ENCODE measurements at places on chromosomes 7 and 10.
A peak's percentile ranks its signal among the peaks of the same experiment; 100 is the strongest.

DNA sequence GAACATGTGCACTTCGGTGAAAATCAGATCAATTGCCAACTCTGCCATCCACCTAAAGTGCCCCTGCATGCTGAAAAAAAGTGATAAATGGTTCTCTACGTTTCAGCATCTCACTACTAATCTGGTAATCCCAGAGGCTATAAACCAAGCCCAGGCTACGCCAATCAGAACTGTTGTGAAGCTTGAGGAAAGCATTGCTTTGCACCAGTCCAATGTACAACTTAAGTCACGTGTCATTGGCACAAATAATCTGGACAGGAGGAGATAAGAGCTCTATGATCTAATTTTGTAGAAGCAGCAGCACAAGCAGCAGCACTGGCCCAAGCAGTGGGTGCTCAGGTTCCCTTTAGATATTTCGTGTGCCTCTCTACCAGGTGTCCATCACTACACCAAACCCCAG lies 4.4 kb upstream of the EGR2 start:
- no peak for DNase-seq

GRCh38 chr10:78757344-78757925 lies 311.3 kb upstream of the ZMIZ1 start:
- peak; percentile 27 for DNase-seq

GRCh38 chr7:54709283-54709682 lies 49.7 kb downstream of the SEC61G start:
- DNase-seq = no peak

- peak; percentile 84 for DNase-seq
Observed at GRCh38 chr10:69348816-69349541, 67.7 kb downstream of the TACR2 start.

- DNase-seq = no peak
Observed at GRCh38 chr10:34125702-34126101, 689.4 kb downstream of the PARD3 start.

DNA sequence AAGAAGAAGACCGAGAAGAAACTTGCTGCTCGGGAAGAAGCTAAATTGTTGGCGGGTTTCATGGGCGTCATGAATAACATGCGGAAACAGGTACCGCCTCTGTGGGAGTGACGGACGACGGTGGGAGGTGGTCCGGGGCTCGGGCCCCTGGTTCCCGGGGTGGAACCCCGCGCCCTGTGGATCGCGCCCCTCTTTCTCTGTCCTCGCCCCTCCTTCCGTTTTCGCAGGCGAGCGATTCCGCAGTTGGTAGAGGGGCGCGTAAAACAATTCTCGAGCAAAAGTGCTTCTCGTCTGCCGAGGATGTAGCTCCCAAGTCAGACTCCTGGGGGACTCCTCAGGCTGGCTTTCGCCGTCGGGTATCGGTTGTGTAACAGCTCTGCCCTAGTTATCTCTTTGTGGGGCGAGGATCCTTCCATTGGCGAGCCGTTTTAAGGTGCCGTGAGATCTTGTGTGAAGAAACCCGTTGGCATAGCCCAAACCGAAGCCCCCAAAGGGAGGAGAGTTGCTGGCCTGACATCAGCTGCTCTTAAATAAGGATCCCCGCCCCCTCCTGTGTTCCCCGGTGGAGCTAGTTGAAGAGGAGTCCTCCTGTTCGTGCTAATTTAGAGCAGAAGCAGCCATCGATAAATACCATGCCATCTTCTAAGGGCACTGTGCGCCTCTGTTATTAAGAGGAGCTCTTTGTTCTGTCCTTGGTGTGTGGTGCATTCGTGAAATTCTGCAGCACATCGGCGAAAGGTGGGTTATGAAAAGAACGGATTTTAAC lies 655 bp downstream of the KLHL7 start:
- peak; percentile 76 for DNase-seq

- DNase-seq = no peak
Observed at GRCh38 chr7:148563583-148564274, 26.8 kb upstream of the C7orf33 start.

DNA sequence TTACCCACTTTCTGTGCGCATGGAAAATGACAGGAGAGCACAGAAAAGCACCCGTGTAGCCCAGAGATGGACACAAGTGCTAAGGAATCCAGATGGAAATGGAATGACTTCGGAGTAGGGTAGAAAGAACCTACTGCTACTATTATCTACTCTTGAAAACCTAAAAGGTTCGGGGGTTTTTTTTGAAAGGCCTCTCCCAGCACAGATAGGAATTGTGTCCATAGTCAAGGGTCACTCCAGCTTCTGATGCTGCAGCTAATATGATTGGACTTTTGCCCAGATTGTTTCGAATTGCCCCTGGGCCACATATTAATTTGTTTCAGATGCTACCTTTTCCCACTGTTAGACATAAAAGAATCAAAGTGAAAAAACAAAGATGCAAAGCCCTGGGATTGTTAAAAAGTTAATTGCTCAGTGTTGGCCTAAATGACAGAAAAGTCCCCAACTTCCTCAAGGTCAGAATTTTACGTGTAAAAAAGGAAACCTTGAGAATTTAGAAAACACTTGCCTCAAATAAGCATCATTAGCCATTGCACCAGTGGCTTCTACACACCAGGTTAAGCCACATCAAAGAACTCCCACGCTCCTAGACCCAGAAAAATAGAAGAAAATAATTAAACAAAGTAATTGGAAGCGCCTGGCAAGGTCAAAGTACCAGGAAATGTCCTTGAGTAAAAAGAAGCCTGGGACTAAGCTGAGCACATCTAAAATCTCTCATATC lies 40.8 kb upstream of the INSIG1 start:
- no peak for DNase-seq

All from aorta (tissue), 5 donors.